ENCODE measurements at places on chromosomes 1 and 21. TPM values are rescaled to one million over a fixed set of nuclear protein-coding genes. Genes with fewer than 3 reads are reported as not detected.

The LCE2C gene
- not detected for total RNA-seq

The PCP4 gene
- total RNA-seq = not detected

The PRDM16 gene
- total RNA-seq = 3.9 TPM

The SPSB1 gene
- 48.8 TPM for total RNA-seq

The PADI1 gene
- total RNA-seq = not detected

The RPTN gene
- total RNA-seq = not detected

The TFF3 gene
- total RNA-seq = 5.5 TPM

The TRAF3IP3 gene
- 3.7 TPM for total RNA-seq

The EDN2 gene
- total RNA-seq = not detected

The ADAM30 gene
- not detected for total RNA-seq

The FLG2 gene
- not detected for total RNA-seq

The PTPRC gene
- total RNA-seq = 65.8 TPM

The IL6R gene
- 35.6 TPM for total RNA-seq

The TMEM269 gene
- not detected for total RNA-seq

The FCRL2 gene
- not detected for total RNA-seq

The PBXIP1 gene
- 43.5 TPM for total RNA-seq

The LCE1D gene
- not detected for total RNA-seq
